ENCODE measurements at places on chromosomes 1 and 21. TPM values are rescaled to one million over a fixed set of nuclear protein-coding genes. Genes with fewer than 3 reads are reported as not detected.

Gene FMOD
- total RNA-seq: not detected

Gene MTARC2
- 9.1 TPM for total RNA-seq

Gene OLFM3
- not detected for total RNA-seq

Gene FCGR3B
- not detected for total RNA-seq

GRCh38 chr1:100882698-100883097, 11.9 kb downstream of the EXTL2 start:
- no peak for DNase-seq

DNA sequence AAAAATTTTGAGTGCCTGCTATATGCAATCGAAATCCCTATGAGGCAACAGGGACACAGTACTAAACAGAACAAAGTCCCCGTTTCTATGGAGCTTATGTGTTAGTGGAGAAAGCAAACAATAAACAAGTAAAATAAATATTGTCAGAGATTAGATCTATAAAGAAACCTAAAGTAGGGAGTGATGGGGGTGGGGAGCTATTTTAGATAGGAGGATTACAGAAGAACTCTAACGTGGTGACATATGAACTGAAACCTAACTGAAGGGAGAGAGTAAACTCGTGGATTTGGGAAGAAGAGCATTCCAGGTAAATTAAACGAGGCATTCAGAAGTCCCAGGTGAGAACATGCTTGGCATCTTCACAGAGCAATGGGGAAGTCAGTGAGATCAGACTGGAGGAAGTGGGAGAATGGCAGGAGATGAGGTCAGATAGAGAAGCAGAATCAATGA, 154.5 kb downstream of the DENND1B start:
- no peak for DNase-seq

GRCh38 chr1:204887846-204888245, 17.2 kb downstream of the NFASC start:
- DNase-seq: no peak

- DNase-seq: no peak
Measured at GRCh38 chr1:43587594-43587993, 56.9 kb downstream of the PTPRF start.

- DNase-seq: no peak
Measured at GRCh38 chr1:34108269-34108668, 56.8 kb downstream of the CSMD2 start.

DNA sequence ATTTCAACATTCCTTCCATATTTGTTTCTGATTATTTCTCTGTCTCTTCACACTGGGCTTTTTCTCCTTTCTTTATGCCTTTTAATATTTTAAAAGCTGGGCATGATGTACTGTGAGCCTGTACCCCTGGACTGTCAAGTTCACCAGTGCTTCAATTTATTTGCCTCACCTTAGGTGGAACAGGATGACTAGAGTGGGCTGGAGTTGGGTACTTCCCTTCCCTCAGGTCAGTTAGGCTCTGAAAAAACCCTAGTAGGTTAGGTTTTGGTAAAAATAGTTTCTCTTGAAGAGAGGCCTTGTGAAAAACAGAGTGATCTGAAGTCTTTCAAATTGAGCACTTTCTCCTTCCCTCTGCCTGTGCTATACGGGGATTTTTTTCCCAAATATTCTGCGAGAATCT, 163.0 kb upstream of the LYPLAL1 start:
- no peak for DNase-seq

- no peak for DNase-seq
Measured at GRCh38 chr1:79708646-79709265, 702.2 kb upstream of the ADGRL4 start.
